Stimulated activated CD8-positive, alpha-beta memory T cell treated with anti-CD3 and anti-CD28 coated beads, Interleukin-2, amount 100 ng/mL, for 48 hours (primary cell): ENCODE measurements at places on chromosomes 2 and 18.

- DNase-seq = no peak
These were observed 500.3 kb downstream of the LRP1B start for GRCh38 chr2:141630407-141630930.

- DNase-seq = no peak
These were observed 128.3 kb downstream of the DNER start for GRCh38 chr2:229586012-229586411.

DNA sequence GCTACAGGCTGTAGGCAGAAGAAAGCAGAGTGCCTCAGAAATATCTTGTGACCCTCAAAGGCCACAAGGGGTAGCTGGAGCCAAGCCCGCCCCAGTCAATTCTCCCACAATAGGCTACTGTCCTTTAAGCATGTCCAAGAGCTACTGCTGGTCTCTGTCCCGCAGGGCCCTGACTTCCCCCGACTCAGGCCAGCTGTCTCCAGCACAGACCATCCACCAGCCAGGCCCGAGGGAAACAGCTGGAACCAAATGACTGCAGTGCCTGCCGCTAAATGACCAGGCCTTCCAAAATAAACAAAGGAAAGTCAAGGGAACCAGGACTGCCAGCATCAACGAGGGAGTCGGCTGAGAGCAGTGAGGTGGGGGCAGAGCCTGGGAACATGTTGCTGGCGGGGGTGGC lies 36.7 kb downstream of the MCFD2 start:
- no peak for DNase-seq

GRCh38 chr2:54966837-54967236 lies 83.4 kb downstream of the RTN4 start:
- DNase-seq = no peak

DNA sequence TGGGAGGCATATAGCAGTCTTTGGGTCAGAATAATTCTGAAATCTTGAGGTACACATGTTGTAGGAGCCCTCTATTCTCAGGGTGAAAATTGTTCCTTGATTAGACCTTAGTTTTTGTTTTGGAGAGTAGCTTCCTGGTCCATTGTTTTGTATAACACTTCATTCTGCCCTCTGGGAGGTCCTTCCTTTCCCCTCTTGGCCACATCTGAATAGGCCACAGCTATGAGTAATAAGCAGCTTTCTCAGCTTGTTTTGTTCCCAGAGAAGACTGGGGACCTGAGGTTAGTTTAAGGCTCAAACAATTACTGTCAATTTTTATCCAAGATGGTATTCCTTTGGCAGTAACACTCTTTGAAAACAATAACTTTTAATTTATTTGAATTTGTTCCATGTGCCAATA lies 72.6 kb upstream of the NOL4 start:
- no peak for DNase-seq

DNA sequence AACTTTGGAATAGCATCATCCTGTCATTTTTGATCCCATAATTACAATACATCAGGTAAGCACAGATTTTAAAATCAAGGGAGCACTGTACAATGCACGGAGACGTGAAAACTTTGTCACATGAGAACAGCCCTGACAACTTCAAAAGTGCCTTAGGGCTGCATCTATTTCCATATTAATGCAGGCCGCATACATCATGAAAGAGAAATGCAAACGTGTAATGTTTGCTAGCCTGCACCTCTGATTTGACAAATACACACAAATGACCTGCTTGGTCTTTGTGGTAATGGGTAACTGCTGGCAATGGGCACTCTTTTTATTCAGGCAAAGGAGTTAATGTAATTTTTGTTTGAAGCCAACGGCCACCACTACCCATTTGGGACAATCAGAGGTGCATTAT lies 202.0 kb upstream of the EPHA4 start:
- no peak for DNase-seq

GRCh38 chr2:100606726-100607343 lies 44.0 kb downstream of the PDCL3 start:
- DNase-seq = no peak
